ENCODE measurements at places on chromosomes 2 and 18.

DNA sequence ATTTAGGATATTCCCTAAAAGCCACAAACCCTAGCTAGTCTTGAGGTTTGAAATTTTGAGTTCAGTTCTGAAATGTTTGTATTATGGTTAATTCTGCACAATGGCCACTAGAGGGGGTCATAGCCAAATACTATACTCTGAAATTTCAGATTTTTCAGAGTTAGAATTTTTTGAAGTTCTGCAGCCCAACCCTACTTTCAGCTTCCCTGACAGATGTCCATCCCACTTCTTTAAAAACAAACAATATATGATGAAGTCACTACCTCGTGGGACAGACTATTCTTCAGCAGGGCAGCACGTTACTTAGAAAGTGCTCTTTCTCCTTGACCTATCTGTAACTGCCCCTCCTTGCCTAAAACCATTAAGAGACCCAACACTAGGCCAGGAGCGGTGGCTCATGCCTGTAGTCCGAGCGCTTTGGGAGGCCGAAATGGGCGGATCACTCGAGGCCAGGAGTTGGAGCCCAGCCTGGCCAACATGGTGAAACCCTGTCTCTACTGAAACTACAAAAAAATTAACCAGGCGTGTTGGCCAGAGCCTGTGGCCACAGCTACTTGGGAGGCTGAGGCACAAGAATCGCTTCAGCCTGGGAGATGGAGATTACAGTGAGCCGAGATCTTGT is 48.2 kb upstream of the PAPOLG start:
- no peak for DNase-seq

DNA sequence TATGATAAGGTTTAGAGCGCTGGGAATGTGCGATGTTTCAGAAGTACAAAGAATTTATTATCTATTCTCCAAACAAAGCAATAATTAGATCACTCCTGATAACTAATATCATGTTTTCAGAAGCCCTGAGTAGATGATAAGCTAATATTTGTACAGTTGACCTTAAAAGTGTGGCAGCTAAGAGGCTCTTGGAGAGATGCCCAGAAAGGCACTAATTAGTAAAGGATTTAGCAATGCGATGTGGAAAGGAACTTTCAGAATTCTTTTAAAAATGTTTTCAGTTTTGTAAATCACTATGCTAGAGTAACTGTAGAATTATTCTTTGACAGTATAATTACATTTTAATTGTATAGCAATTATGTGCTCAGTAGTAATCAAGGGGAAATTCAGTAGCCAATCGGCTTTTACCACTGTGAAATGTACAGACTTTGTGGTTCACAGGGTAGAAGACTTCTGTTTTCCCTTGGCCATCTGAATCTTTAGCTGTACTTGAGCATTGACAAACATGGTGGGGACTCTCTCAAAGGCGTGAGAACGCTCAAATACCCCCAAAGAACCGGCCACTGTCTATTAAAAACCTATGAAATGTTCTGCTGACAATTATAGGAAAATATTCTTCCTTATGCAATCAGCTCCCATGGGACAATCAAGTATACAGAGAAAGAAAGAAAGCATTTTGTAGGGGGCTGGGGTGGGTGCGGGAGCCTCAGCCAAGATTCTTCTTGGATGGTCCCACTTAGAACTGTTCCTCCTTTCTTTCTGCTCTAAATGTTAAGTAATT is 262.8 kb upstream of the AGAP1 start:
- no peak for DNase-seq

GRCh38 chr2:200148366-200148765 is 158.1 kb upstream of the SPATS2L start:
- DNase-seq: no peak

GRCh38 chr18:52617931-52618330 is 277.9 kb downstream of the DCC start:
- DNase-seq: no peak

- DNase-seq: no peak
Observed at GRCh38 chr2:58398406-58398805, 157.3 kb upstream of the FANCL start.

GRCh38 chr2:174395969-174396630 is 570 bp downstream of the SCRN3 start:
- no peak for DNase-seq

- peak; percentile 9 for DNase-seq
Observed at GRCh38 chr2:224778474-224778877, 62.3 kb upstream of the CCDC195 start.

DNA sequence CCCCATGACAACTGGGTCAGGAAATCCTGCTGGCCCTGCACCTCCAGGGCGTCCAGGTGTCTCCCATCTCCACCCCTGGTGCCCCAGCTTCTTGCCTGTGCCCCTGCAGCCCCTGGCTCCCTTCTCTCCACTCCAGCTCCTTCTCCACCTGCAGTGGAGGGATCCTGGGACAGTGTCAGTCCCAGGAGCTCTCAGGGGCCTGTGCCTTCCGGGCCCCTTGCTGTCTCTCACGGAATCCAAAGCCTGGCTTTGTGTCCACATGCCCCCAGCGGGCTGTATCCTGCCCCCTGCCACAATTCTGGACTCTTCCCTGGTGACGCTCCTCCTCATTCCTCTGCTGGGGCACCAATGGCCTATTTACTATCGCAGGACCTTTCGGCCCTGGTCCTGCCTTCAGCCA is 58.2 kb downstream of the MYT1L start:
- DNase-seq: no peak

DNA sequence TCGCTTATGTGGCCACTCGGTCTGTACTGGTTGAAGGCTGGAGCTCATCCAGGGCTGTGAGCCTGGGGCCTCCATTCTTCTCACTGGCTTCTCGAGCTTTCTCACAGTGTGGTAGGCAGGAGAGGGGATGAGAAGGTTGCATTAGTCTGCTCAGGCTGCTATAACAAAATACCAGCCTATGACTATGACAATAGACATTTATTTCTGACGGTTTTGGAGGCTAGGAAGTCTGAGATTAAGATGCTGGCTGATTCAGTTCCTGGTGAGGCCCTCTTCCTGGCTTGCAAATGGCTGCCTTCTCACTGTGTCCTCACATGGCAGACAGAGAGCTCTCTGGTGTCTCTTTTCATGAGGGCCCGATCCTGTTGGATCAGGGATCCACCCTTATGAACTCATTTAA is 6.2 kb upstream of the STK25 start:
- DNase-seq: no peak

GRCh38 chr18:37508207-37508606 is 57.4 kb downstream of the CELF4 start:
- DNase-seq: no peak

DNA sequence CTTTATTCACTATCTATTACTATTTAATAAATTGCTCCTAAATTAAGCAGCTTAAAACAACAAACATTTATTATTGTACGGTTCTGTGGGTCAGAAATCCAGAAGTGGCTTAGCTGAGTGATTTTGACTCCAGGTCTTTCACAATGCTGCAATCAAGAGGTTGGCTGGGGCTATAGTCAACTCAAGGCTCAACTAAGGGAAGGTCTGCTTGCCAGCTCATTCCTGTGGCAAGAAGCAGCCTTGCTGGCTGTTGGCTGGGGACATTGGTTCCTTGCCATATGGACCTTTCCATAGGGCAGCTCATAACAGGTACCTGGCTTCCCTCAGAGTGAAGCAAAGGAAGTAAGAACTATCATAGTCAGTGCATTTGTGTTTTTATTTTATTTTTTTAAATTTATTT is 5.0 kb upstream of the MRPL19 start:
- DNase-seq: no peak

DNA sequence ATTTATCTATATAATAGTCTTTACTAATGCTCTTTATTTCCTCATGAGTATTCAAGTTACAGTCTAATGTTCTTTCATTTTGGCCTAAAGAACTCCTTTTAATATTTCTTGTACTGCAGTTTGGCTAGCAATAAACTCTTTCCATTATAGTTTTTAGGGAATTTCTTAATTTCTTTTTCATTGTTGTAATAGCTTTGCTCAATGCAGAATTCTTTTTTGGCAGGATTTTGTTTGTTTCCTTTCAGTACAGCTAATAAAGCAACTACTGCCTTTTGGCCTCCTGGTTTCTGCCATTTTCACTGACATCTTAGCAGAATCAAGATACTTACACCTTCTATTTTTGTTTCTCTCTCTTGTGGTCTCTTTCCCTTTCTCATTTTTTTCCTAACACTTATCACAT is 390.4 kb upstream of the RGPD4 start:
- DNase-seq: no peak

- no peak for DNase-seq
Observed at GRCh38 chr2:63424329-63425078, 163.8 kb downstream of the WDPCP start.

DNA sequence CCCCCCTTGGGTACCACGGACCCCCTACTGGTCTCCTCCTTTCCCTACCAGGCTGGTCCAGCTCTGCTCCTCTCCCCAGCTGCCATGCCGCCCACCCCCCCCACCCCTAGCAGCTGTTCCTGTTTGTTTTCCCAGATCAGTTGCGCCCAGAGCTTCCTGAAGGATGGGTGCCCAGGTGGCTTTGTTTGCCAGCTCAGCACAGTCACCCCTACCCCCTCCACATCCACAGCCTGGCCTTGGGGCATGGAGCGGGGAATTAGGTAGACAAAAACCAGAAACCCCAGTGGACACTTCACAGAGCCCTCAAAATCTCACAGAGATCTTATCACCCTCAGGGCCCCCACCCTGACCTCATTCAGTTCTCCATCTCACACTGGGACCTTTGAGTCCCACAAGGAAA is 3.7 kb upstream of the CRYBA2 start:
- DNase-seq: no peak

DNA sequence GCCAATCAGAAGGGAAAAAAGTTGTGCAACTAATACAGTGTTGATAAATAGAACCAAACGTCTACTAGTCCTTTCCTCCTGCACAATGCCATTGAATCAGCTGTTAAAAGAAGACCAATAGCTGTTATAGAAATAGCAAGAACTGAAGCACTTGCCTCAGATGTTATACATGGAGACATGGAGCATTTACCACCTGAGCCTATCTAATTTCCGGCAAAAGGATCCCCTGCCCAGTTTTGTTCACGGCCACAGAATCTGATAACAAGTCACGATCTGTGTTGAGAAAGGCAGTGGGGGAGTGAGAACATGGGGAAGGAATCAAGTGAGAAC is 285.4 kb downstream of the ZEB2 start:
- DNase-seq: no peak

- no peak for DNase-seq
Observed at GRCh38 chr18:79520478-79521390, 125.0 kb downstream of the NFATC1 start.

- no peak for DNase-seq
Observed at GRCh38 chr18:73164430-73164829, 296.6 kb upstream of the NETO1 start.

DNA sequence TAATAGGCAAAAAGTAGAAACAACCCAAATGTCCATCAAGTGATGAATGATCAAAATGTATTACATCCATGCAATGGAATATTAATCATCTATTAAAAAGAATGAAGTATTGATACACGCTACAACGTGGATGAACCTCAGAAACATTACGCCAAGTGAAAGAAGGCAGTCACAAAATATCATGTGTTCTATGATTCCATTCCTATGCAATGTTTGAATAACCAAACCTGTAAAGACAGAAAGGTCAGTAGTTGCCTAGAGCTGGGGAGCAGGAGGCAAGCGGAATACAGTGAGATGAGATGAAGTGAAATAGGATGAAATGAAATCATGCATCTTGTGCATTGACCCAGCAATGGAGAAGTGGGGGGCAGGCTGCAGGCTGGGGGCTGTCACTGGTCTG is 17.9 kb upstream of the COL6A3 start:
- DNase-seq: no peak

GRCh38 chr18:49021433-49022129 is 70.8 kb upstream of the SMAD7 start:
- DNase-seq: no peak

- no peak for DNase-seq
Observed at GRCh38 chr18:6842081-6842480, 112.6 kb downstream of the ARHGAP28 start.

DNA sequence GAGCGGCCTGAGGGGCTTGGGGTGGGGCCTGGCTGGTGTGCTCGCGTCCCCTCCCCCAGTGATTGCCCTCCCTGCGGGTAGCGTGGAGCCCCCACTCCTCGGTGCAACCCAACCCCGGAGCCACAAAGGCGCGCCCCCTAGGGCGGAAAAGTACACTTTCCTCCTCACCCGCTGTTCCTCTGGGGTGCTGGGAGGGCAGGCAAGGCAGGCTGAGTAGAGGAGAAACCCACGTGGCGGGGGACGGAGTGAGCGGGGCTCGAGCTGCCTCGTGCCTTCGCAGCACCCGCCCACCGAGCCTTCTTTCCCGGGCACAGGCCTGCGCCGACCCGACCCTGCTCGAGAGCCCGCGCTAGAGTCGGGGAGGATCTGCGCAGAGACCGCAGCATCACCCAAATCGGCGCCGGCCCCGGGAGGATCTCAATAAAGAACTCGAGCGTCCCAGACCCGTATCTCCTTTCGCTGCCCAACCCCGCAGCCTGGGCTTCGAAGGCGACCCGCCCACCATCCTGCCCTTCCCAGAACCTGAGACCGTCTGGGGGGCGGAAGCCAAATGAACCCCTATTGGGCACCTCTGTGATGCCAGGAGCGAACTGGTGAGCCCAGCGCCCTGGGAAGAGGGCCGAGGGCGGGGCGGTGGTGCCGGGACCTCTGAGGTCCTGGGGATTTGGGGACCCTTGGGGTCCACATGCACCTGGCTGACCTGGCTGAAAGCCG is 1.5 kb downstream of the UCN start:
- no peak for DNase-seq

DNA sequence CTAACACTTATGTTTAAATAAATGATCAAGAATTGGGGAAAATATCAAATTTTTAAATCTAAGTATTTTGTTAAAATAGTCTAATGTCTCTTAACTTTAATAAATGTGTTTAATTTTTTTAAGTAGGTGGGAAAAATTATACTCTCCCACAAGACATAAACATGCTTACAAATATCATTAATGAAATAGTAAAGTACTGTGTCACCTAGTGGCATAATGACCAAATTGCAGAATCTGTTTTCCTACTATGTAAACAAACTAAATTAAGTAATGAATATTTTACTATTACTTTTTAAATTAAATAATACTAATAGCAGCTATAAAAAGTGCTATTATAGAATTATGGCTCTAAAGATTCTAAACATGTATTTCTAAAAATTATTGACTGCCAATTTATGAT is 52.0 kb upstream of the CHAC2 start:
- DNase-seq: no peak

GRCh38 chr2:170409164-170409535 is 231.2 kb downstream of the MYO3B start:
- DNase-seq: peak; percentile 64

- DNase-seq: no peak
Observed at GRCh38 chr18:61929881-61930640, 37.3 kb upstream of the RNF152 start.

GRCh38 chr18:50947899-50948298 is 19.9 kb upstream of the ELAC1 start:
- no peak for DNase-seq

DNA sequence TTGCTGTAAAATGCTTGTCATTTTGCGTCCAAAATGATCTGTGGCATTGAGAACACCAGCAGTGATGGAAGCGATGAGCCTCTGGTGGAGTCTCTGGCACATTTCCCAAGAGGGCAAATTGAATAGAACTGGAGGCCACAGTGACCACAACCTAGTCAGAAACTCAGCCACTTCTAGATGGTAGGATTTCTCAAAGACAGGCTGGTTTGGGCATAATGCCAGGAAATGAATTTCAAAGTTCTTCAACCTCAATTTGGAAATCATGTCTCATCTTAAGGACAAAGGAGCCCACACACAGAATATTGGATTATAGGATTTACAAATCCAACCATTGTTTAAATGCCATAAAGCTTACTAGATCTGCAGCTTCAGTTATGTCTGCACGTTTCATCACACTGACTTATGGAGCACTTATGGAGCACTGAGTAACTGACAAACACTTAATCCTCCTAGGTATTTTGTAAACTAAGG is 132.1 kb downstream of the COL6A3 start:
- no peak for DNase-seq

Measured in stimulated activated CD8-positive, alpha-beta memory T cell treated with anti-CD3 and anti-CD28 coated beads, Interleukin-2, amount 100 ng/mL, for 1 hour (primary cell).